Esophagus muscularis mucosa (tissue), 4 donors: ENCODE measurements at places on chromosomes 4 and X. TPM values are rescaled to one million over a fixed set of nuclear protein-coding genes. Genes with fewer than 3 reads are reported as not detected.

- H3K36me3 ChIP-seq, result no peaks in the 10 kb centered on the region
- no peaks in the 10 kb centered on the region for H3K4me1 ChIP-seq
- H3K27ac ChIP-seq, result no peak overlapping the region
Measured at GRCh38 chr4:52103319-52103718, 52.2 kb downstream of the SPATA18 start.

- no peaks in the 10 kb centered on the region for H3K36me3 ChIP-seq
- no peak overlapping the region for H3K27ac ChIP-seq
- H3K27me3 ChIP-seq, result no peaks in the 10 kb centered on the region
- peaks cover 31% of the 10 kb centered on the region for H3K4me1 ChIP-seq
- H3K4me3 ChIP-seq, result no peak overlapping the region
- no peak for DNase-seq
Measured at GRCh38 chr4:41408859-41409593, 128.9 kb upstream of the LIMCH1 start.

GRCh38 chr4:55409468-55410171, 13.9 kb downstream of the TMEM165 start:
- H3K4me3 ChIP-seq, result no peak overlapping the region
- DNase-seq, result no peak
- H3K36me3 ChIP-seq, result peaks cover 16% of the 10 kb centered on the region
- peaks cover 47% of the 10 kb centered on the region for H3K4me1 ChIP-seq
- no peaks in the 10 kb centered on the region for H3K27me3 ChIP-seq
- no peak overlapping the region for H3K27ac ChIP-seq

DNA sequence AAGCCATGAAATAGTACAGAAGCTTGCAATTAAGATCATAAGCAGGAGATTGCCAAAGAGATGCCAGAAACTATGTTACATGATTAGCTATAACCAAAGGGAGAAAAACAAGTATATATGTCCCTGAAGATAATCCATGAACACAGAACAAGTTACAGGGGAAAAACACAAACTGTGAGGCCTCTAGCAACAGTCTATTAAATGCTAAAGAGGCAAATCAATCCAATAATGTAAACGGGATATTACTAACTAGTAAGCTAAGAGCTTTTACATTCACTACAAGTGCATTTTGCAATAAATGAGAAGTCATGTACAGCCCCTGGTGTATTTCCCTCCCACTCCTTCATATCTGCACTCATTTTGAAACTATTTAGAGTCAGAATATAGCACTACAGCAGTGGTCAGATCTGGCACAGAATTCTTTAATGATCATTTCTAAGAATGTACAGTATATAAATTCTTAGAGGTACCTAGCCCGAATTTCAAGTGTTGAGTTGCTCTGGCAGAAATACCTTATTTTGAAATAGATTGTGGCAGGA, 449.8 kb upstream of the SMIM31 start:
- H3K4me1 ChIP-seq, result no peaks in the 10 kb centered on the region
- no peaks in the 10 kb centered on the region for H3K36me3 ChIP-seq
- H3K27ac ChIP-seq, result no peak overlapping the region
- H3K27me3 ChIP-seq, result no peaks in the 10 kb centered on the region

DNA sequence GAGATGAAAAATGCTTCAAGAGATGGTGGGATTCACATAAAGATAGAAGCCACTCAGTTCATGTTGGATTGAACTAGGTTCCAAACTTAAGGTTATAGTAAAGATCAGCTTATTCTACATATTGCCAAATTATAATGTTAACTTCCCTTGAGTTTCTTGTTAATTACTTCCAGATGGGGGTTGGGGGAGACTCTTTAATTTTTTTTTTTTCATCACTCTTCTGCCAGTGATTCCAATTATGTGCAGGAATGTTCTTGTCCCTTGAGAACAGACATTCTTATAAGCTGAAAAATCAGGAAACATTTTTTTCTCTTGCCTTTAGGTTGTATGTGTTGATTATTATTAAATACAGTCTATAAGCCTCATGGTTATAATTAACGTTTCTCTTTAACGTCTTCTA, 30.0 kb downstream of the MND1 start:
- no peak overlapping the region for H3K4me3 ChIP-seq
- H3K27ac ChIP-seq, result no peak overlapping the region
- no peaks in the 10 kb centered on the region for H3K4me1 ChIP-seq
- no peaks in the 10 kb centered on the region for H3K27me3 ChIP-seq
- H3K36me3 ChIP-seq, result no peaks in the 10 kb centered on the region

DNA sequence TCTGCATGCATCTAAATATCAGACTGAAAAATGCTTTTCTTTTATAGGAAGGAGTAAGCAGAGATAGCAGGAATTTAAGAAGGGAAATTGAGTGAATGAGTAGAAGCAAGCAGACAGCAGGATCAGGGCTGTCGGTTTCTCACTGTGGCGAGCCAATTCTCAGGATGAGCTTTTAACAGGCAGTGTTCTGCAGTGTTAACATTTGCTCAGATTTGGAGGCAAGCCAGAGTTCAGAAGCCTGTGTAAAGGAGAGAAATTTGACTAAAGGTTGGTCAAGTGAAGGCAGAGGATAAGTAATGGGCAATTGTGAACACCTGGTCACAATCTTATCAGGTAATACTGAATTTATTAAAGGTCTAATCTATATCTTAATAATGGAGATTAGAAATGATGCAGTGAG, 133.3 kb upstream of the MAGEB16 start:
- no peaks in the 10 kb centered on the region for H3K36me3 ChIP-seq
- no peak overlapping the region for H3K4me3 ChIP-seq
- H3K27me3 ChIP-seq, result no peaks in the 10 kb centered on the region
- H3K27ac ChIP-seq, result no peak overlapping the region
- no peaks in the 10 kb centered on the region for H3K4me1 ChIP-seq

MID2 gene
- 37.1 TPM for total RNA-seq

H2BW1 gene
- not detected for total RNA-seq

TRPC3 gene
- total RNA-seq, result 0.66 TPM

GRCh38 chr4:41466249-41466648, 71.7 kb upstream of the LIMCH1 start:
- H3K27ac ChIP-seq, result no peak overlapping the region
- H3K4me1 ChIP-seq, result no peaks in the 10 kb centered on the region
- no peaks in the 10 kb centered on the region for H3K36me3 ChIP-seq
- H3K4me3 ChIP-seq, result no peak overlapping the region

DNA sequence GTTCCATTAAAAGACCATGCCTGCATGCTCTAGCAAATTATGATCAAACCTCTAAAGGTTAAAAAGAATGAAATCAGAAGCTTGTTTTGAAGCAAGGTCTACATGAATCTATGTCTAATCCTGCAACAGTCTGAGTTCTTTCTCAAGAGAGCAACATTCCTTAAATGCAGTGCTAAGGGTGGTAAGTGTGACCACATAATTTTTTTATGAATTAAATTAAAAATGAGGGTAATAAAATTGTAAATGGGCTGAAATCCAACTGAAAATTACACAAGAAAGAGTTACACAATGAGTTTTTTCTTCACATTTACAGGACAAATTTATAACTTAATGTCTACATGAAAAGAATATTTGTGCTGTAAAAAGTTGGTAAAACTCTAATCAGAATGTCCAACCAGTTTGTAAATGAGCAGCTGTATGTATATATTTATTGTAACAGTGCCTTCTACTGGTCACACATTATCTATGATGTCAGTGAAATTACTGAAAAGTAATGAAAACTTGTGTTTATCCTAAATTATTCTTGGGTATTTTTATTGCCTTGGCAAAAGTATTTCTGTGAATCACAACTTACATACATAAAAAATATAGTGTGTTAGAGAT, 336.3 kb upstream of the PITX2 start:
- H3K4me1 ChIP-seq, result no peaks in the 10 kb centered on the region
- no peak overlapping the region for H3K27ac ChIP-seq
- no peak for DNase-seq
- H3K27me3 ChIP-seq, result no peaks in the 10 kb centered on the region
- H3K4me3 ChIP-seq, result no peak overlapping the region

DNA sequence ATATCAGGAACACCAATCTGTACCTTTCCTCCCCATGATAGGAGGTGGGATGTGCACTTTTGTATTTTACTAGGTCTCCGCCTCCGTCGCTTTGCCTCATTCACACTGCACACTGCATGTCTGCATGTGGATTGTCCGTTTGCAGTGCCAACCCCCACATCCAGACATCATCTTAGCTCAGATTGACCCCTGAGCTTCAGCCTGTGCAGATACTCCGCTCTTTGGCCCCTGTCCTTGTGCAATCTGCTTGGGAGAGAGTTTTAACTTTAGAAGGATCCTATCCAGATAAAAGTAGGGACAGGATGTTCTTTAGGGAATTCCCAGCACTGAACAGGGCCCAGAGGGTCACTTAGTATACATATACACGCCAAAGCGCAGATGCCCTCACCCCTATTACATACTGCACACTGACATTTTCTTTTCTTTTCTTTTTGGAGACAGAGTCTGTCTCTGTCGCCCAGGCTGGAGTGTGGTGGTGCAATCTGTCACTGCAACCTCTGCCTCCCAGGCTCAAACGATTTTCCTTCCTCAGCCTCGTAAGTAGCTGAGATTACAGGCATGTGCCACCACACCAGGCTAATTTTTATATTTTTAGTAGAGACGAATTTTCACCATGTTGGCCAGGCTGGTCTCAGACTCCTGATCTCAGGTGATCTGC, 43.3 kb upstream of the FBXW7 start:
- DNase-seq, result no peak
- no peak overlapping the region for H3K27ac ChIP-seq
- no peak overlapping the region for H3K4me3 ChIP-seq
- H3K27me3 ChIP-seq, result no peaks in the 10 kb centered on the region
- H3K36me3 ChIP-seq, result no peaks in the 10 kb centered on the region
- H3K4me1 ChIP-seq, result no peaks in the 10 kb centered on the region

TSPAN6 gene
- total RNA-seq, result 5.4 TPM

GRCh38 chr4:17698116-17698515, 83.3 kb downstream of the FAM184B start:
- no peaks in the 10 kb centered on the region for H3K4me1 ChIP-seq
- DNase-seq, result no peak
- H3K36me3 ChIP-seq, result no peaks in the 10 kb centered on the region
- no peaks in the 10 kb centered on the region for H3K27me3 ChIP-seq

HSD17B13 gene
- total RNA-seq, result 0.50 TPM

SOD3 gene
- 710 TPM for total RNA-seq

TCEAL6 gene
- total RNA-seq, result not detected

- no peak overlapping the region for H3K4me3 ChIP-seq
- H3K4me1 ChIP-seq, result peaks cover 2% of the 10 kb centered on the region
- no peaks in the 10 kb centered on the region for H3K36me3 ChIP-seq
- no peak for DNase-seq
- no peak overlapping the region for H3K27ac ChIP-seq
- H3K27me3 ChIP-seq, result no peaks in the 10 kb centered on the region
Measured at GRCh38 chr4:168515222-168516011, 18.6 kb downstream of the PALLD start.
